ENCODE measurements at places on chromosomes 4 and X.

GRCh38 chrX:119071381-119071780 lies 1.4 kb upstream of the CT47C1 start:
- DNase-seq, result no peak

DNA sequence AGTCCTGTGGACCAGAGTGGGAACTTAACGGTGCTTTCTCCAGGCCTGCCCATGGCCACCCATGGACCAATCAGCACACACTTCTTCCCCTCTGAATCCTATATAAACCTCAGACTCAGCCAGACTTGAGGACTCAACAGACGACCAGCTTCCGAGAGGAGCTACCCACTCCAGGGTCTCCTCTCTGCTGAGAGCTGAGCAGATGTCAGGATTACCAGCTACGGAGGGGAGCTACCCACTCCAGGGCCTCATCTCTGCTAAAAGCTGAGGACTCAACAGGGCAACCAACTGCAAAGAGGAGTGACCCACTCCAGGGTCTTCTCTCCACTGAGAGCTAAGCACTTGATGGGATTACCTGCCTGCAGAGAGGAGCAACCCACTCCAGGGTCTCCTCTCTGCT lies 80.0 kb upstream of the DDX60 start:
- no peak for DNase-seq

DNA sequence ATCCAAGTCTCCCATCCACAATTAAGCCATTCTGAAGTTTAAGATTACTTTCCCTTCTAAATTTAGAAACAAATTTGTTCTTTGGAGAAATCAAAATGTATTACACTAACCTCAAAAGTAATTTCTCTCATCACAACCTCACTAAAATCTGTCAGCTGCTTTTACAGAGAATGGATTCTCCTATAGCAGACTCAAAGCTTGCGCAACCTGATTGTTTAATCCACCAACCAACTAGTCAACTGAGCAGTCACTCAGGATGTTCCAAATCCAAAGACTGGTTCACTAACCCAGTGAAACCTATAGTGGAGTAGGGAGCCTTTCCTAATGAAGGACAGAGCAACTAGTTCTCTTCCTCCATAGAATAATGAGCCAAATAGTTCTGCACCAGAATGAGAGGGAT lies 44.3 kb downstream of the RCHY1 start:
- DNase-seq, result no peak

- peak; percentile 78 for DNase-seq
Observed at GRCh38 chrX:108131471-108131870, 39.9 kb downstream of the ATG4A start.

GRCh38 chr4:7381221-7381889 lies 53.4 kb downstream of the PSAPL1 start:
- DNase-seq, result no peak

GRCh38 chrX:17635231-17635630 lies 102.1 kb upstream of the SCML1 start:
- peak; percentile 1 for DNase-seq

DNA sequence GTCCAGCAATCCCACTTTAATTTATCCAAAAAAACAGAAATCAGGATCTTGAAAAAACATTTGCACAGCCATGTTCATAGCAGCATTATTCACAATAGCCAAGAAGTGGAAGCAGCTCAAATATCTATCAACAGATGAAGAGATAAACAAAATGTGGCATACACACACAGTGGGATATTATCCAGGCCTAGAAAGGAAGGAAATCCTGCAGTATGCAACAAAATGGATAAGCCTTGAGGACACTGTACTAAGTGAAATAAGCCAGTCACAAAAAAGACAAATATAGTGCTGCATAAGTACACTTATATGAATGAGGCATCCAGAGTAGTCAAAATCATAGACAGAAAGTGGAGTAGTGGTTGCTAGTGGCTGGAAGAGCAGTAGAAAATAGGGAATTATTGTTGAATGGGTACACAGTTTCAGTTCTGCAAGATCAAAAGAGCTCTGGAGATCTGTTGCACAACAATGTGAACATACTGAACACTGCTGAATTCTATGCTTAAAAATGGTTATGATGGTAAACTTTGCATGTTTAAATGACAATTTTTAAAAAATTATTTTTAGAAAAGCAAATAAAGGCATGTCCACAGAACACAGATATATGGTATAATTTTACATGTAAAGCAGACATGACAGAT lies 25.6 kb downstream of the CHM start:
- peak; percentile 8 for DNase-seq

DNA sequence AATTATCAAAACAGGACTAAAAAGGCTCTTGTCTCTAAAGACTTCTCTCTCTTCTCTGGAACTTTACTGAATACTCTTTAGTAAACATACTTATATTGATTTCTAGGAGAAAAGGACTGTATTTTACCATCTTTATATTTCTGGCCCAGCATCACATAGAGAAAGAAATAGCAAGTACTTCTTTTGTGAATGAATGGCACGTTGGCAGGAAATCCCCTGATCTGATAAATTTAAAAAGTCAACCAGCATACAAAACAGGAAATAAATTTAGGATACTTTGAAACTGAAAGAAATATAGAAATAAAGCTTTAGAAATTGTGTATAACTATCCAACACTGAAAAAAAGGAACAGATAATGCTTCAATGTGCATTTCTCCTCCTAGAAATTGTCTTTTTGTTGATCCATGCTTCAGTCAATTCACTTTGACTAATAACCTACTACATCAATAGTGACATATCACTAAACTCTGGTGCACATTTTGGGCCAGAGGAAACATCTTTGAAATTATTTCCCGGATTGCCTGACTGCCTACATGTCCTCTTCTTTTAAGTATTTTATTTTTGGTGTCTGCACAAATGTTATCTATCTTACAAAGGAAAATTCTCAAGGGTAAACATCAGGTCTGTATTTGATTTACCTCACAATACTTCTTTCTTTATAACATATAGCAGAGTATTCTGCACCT lies 183.5 kb upstream of the FSTL5 start:
- no peak for DNase-seq

DNA sequence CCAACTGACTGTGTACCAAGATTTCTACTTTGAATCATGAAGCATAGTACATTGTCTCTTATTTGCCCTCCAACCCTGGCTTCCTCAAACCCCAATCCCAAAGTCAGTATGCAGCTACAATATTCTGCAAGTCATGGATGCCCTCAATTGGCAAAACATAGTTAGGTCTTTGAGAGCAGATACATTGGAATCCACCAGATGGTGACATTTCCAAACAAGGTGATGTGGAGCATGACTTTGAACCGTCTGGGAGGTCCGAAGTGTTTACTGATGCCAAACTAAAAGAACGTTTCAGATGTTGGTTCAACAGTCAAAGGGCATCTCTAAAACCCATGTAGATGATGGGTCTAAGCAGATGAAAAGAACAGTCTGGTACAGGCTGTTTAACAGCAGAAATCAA lies 43.7 kb upstream of the FRMD7 start:
- peak; percentile 10 for DNase-seq

DNA sequence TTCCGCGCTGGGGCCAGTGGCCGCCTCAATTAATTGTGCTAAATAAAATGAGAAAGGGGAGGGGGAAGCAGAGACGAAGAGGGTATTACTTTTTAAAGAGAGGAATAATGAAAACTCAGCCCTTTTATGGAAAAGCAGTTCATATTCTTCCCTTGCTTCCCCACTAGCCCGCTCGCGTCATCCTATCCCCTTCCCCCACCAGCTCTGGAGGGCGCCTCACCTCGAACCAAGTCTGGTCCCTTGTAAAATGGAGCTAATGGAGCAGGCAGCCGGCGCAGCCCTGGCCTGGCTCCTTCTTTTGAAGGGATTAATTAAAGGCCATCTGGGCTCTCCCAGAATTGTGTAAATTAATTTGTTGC lies 511 bp upstream of the NKX6-1 start:
- no peak for DNase-seq

DNA sequence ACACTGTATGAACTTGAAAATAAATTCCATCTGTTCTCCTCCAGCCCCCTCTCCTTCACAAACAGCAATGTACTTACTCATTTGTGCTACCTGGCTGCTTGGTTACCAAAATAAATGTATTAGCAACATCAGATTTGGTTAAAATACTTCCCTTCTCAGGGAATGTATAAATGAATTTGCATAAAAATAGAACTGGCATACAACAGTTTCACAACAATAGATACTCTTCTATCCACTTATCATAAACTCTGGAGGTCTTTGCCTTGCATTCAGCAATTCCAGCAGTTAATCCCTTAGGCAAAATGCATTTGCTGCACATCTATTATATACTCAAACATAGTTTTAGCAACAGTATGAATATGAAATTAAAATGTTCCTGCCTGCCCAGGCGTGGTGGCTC lies 658.2 kb downstream of the CENPC start:
- DNase-seq, result no peak

GRCh38 chr4:26476545-26476944 lies 13.7 kb downstream of the CCKAR start:
- no peak for DNase-seq

DNA sequence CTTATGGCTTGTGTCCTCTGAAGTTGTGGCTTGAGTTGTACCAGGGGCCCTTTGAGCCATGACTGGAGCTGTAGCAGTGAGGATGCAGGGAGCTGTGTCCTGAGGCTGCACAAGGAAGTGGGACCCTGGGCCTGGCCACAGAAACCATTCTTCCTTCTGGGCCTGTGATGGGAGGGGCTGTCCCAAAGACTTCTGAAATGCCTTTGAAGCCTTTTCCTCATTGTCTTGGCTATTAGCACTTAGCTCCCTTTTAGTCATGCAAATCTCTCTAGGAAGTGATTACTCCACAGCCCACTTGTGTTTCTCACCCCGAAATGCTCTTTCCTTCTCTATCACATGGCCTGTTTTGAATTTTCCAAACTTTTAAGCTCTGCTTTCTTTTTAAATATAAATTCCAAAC lies 92.4 kb downstream of the FHDC1 start:
- DNase-seq, result no peak

- no peak for DNase-seq
Observed at GRCh38 chr4:54386042-54386669, 157.1 kb downstream of the PDGFRA start.

DNA sequence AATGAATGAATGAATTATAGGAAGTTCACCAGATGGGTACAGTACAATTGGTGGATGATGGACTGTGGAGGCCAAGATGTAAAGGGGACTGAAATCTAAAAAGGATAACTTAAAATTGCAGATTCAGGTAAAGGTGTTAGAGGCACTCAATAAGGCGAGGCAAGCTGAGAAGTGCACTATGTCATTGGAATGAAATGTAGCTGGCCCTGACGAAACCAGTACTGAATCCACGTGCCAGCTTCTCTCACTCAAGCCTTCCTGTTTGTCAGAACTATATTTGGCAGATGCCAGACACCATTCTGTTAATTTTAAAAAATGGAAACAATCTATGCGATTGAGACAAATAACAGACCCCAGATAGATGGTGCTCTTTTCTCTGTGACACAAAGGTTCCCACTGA lies 1039.1 kb upstream of the TENM3 start:
- no peak for DNase-seq

GRCh38 chr4:27412613-27413012 lies 552.0 kb downstream of the STIM2 start:
- DNase-seq, result peak; percentile 5

- DNase-seq, result peak; percentile 38
Observed at GRCh38 chr4:38210396-38211114, 250.4 kb downstream of the PTTG2 start.

DNA sequence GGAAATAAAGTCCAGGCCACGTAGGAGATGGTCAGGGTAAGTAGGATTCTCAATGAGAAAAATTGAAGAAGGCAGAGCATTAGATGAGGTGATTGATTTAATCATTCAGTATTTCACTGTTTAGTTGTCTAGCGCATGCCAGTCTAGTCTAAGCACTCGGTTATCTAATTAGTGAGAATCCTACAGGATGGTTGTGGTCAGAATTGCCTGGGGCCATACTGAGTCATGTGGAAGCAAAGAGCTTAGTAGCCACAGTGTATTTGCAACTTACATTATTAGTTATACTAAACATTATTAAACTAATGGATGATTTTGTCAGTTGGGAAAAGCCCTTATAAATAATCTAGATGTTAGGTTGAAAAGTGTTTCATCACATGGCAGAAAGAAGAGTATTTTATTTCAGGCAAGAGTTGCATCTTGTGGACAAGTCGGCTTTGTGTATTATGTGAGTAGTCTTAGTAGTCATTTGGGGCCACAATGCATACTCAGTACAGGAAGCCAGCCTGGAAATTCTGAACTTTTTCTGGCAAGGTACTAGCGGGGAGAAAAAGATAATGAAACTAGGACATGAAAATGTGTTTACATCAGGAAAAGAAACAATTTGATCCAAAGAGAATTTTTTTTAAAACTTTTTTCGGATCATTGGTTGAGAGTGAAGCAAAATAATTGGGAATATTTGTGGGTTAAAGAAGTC lies 31.9 kb downstream of the CPEB2 start:
- peak; percentile 34 for DNase-seq

DNA sequence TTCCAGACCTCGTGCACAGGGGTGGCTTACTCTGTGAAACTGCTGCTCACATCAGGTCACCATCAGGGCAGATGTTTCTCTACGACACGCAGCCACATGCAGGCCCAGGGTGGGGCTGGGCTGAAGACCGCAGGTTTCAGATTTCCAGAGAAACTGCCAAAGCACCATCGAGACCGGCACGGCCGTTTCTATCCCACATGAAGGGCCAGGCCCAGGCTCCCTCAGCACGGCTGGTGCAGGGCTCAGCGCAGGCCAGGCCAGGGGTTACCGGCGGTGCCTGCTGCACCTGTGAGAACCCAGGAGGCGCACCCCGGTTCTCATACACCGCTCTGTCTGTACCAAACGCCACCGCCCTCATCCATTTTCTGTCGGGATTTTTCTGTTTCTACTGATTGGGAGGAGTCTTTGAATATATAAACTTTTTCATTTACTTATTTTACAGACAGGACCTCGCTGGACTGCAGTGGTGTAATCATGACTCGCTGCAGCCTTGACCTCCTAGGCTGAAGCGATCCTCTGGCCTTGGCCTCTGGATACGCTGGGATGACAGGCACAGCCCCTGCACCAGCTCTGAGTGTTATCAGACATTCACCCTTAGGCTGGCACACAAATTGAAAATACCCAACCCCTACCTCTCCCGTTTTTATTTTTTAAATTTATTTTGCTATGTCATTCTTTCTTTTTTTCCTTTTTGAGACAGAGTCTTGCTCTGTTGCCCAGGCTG lies 17.1 kb downstream of the CTBP1 start:
- no peak for DNase-seq

- DNase-seq, result no peak
Observed at GRCh38 chr4:69051576-69051943, 44.7 kb upstream of the UGT2B7 start.

- no peak for DNase-seq
Observed at GRCh38 chr4:55578341-55579010, 13.6 kb downstream of the PDCL2 start.
